ENCODE measurements at places on chromosomes 6 and 20. TPM values are rescaled to one million over a fixed set of nuclear protein-coding genes. Genes with fewer than 3 reads are reported as not detected.

- no peak for DNase-seq
These were observed 102.7 kb downstream of the KCNQ5 start for GRCh38 chr6:72724545-72724944.

Gene ZSWIM3
- total RNA-seq, result 4.2 TPM

Gene RAB44
- 0.05 TPM for total RNA-seq

- no peak for DNase-seq
These were observed 208.6 kb downstream of the ERMARD start for GRCh38 chr6:169960003-169960344.

DNA sequence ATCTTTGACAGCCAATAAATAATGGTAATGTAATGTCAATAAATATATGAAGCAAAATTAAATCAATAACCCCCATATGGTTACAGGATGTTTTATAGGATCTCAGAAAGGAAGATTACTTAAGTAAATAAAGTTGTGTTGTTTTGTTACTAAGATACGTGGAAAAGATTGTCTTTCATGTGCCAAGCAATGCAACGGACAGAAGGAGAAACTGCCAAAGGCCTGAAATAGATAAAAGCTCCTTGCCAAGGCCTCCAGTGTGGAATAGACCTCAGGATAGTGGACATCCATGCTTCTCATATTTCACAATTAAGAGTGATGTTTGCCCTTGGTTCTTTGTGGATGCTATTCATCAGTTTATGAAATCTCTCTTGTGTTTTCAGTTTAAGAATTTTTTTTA is 16.4 kb upstream of the FNDC1 start:
- DNase-seq, result no peak

GRCh38 chr20:12737900-12738299 is 270.9 kb upstream of the SPTLC3 start:
- no peak for DNase-seq

All from activated CD4-positive, alpha-beta T cell treated with anti-CD3 and anti-CD28 coated beads for 36 hours (primary cell).